ENCODE measurements at places on chromosomes 4 and X.

- DNase-seq, result no peak
Observed at GRCh38 chr4:114999880-115000279, 113.5 kb downstream of the NDST4 start.

GRCh38 chr4:76723924-76724323 lies 174.0 kb downstream of the SOWAHB start:
- DNase-seq, result no peak

DNA sequence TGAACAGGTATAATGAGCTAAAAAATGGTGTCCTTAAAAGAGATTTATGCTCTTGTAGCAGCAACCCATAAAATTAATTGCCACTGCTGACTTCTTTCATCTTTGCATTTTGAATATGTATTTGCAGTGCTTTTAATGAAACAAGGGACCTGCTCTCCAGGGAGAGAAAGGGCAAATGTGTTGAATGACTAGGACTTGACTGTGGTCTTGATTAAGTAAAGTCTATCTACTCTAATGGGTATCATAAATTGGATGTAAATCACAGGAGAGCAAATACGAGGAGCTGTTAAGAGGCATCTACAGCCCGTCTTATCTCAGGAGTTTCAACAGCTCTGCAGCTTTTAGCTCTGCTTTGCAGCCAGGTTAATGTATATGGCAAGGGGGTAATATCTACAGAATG lies 216.4 kb downstream of the PALLD start:
- DNase-seq, result no peak

- no peak for DNase-seq
Observed at GRCh38 chr4:174882317-174882992, 35.7 kb upstream of the ADAM29 start.

GRCh38 chrX:46034868-46035267 lies 510.4 kb downstream of the ZNF674 start:
- DNase-seq, result no peak

GRCh38 chr4:55499495-55499894 lies 47.2 kb downstream of the CLOCK start:
- DNase-seq, result no peak

DNA sequence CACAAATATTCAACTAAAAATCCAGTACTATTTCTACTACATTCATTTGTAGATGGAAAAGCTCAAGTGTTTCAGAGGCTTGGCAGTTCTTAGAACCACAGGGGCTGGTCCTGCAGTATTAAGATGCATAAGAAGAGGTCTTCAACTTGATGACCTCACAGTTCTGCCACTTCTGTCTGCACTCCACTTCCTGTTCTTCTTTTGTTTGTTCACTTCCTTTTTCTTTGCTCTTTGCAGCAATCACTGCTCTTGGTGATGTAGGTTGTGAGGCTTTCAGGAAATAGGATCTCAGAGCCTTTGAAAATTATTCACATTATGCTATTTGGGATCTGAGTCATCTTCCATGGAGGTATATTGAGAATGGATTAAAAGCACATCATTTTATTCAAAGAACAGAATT lies 602.0 kb upstream of the CPEB2 start:
- no peak for DNase-seq

DNA sequence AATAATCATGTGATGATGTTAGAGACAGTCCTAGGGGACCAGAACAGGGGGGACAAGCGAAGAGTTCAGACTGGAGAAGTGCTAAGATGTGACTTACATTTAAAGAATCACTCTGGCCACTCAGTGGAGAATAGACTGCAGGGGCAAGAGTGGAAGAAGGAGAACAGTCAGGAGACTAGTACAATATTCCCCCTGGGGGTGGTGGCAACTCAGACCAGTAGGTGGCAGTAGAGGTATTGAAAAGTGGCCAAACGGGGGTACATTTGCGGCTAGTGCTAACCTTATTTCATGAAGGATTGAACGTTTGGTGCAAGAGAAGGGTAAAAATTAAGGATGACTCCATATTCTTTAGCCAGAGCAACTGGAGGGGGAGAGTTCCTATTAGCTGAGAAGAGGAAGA lies 2.7 kb upstream of the BMX start:
- no peak for DNase-seq

DNA sequence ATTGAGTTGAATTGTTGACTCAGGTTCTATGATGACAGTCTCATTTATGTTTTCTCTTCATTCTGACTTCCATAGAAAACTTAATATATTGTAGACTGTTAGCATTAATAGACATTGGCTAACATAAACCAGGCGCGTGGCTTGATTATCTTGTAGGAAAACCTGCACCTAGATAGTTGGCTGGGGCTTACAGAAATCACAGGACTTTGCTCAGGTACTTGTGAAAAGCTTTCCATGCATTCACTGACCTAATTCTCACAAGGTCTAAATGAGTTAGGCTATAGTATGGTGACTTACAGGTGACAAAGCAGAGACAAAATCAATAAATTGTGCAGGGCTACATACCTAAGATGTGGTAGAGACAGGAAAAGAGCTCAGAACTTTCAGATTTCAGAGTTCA lies 212.8 kb downstream of the GPAT3 start:
- DNase-seq, result no peak

Data from GM12864 (cell line).